ENCODE measurements at places on chromosomes 1 and 21.

DNA sequence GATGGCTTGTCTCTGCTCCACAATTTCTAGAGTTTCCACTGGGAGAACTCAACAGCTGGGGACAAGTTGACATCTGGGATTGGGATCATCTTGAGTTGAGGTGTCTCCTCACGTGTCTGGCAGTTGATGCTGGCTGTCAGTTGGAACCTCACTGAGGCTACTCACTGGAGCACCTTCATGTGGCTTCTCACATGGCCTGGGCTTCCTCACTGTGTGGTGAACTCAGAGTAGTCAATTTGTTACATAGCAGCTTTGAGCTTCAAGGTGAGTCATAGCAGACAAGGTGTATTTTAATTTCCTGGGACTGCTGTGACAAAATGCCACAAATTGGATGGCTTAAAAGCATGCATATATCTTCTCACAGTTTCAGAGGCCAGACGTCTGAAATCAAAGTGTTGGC is 44.0 kb downstream of the NTNG1 start:
- no peak for DNase-seq

DNA sequence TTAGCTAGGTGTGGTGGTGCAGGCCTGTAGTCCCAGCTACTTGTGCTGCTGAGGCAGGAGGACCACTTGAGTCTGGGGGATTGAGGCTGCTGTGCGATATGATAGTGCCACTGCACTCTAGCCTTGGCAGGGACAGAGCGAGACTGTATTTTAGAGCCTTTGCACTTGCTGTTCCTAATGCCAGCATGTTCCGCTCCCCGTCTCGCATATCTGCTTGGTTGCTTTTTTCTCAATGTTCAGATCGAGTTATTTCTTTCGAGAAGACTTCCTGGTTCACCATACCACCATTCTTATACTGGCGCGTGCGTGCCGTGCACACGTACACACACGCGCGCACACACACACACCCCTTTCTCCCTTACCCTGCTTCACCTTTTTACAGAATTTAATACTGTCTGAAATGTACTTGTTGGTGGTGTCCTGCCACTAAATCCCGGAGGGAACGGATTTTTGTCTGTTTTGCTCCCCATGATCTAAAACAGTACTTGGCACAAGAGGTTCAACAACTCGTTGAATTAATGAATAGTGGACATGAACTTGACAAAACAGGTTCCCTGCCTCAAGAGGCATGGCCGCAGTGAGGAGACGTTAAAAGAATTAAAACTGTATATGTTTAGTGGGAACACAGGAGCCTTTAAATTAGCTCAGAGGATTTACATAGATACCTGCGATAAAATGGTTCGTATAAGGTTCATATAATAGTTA is 1.1 kb upstream of the RPRD2 start:
- no peak for DNase-seq

- peak; percentile 55 for DNase-seq
Measured at GRCh38 chr1:51284487-51284954, 45.8 kb downstream of the TTC39A start.

- DNase-seq, result no peak
Measured at GRCh38 chr1:15210651-15211375, 36.2 kb upstream of the FHAD1 start.

DNA sequence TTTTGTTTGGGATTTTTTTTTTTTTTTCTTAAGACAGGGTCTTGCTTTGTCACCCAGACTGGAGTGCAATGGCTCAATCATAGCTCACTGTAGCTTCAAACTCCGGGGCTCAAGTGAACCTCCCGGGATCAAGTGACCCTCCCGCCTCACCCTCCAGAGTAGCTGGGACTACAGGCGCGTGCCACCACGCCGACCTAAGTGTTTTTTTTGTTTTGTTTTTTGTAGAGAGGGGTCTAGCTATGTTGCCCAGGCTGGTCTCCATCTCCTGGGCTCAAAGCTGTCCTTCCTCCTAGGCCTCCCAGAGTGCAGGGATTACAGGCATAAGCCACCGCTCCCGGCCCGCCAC is 776 bp downstream of the HLCS start:
- DNase-seq, result no peak

DNA sequence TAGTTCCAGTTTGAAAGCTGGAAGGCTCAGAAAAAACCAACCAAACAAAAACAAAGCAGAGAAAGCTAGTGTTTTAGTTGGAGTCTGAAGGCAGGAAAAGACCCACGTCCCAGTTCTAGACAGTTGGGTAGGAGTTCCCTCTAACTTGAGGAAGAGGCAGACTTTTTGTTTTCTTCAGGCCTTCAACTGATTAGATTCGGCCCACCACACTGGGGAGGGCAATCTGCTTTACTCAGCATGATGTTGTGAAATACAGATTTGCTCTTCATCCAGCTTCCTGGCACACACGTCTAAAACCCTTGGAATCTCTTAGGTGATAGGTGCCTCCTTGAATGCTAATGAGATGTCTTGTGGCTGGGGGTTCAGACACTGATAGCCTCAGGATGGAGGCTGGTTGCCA is 49.1 kb upstream of the CSF3R start:
- no peak for DNase-seq

GRCh38 chr1:33433509-33434362 is 2.8 kb upstream of the PHC2 start:
- DNase-seq, result peak; percentile 90

- DNase-seq, result no peak
Measured at GRCh38 chr1:206098242-206098919, 18.8 kb downstream of the AVPR1B start.

GRCh38 chr1:221074332-221074731 is 195.1 kb downstream of the HLX start:
- DNase-seq, result no peak

GRCh38 chr21:20004367-20004766 is 993.8 kb upstream of the NCAM2 start:
- DNase-seq, result no peak

DNA sequence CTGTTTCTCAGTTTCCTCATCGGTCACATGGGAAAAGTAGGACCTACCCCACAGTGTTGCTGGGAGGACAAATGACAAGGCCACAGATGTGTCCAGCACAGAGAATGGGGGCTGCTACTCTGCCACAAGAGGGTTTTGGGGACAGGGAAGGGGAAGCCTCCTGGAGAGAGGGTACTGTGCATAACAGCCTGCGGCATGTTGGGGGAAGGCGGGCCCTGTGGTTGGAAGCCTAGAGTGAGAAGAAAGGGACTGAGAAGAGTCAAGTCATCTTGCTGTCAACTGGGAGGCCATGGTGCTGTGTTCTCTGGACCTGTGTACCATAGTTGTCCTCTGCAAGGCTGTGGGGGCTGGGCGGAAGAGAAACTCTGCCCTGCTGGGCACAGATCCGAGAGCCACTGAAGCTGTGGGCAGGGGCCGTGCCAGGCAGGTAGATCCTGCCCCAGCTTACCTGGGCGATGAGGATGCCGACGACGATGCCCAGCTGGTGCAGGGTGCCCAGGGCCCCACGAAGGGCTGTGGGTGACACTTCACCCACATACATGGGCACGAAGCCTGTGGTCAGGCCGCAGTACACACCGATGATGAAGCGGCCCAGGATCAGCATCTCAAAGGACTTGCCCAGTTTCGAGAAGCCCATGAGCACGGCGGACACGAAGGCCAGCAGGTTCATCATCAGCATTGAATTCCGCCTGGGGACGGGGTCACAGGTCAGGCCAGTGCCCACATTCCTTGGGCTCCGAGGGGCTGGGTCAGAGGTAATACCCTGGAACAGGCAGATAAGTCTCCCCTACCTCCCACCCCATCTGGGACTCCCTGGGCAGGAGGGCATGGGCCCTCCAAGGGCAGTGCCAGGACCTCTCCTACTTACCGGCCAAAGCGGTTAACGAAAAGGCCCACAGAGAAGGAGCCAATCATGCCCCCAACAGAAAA is 28.2 kb downstream of the SLC2A1 start:
- DNase-seq, result no peak

DNA sequence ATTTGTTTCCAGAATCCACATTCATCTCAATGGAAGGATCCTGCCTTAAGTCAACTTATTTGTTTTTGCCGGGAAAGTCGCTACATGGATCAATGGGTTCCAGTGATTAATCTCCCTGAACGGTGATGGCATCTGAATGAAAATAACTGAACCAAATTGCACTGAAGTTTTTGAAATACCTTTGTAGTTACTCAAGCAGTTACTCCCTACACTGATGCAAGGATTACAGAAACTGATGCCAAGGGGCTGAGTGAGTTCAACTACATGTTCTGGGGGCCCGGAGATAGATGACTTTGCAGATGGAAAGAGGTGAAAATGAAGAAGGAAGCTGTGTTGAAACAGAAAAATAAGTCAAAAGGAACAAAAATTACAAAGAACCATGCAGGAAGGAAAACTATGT is 2.6 kb downstream of the GADD45A start:
- DNase-seq, result peak; percentile 77

DNA sequence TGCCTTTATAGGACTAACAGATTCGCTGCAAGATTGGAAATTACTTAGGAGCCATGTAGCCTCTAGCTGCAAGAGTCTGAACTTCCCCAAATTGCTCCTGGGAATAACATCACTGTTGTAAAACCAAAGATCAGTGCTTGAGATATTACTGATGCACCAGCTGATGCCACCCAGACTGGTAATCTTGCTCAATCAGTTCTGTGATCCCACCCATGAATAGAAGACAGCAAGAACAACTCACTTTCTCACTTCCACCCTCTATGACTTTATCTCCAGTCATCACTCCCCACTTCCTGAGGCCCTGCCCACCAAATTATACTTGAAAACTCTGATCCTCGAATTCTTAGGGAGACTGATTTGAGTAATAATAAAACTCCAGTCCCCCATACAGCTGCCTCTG is 1011.1 kb downstream of the PLA2G4A start:
- peak; percentile 1 for DNase-seq

DNA sequence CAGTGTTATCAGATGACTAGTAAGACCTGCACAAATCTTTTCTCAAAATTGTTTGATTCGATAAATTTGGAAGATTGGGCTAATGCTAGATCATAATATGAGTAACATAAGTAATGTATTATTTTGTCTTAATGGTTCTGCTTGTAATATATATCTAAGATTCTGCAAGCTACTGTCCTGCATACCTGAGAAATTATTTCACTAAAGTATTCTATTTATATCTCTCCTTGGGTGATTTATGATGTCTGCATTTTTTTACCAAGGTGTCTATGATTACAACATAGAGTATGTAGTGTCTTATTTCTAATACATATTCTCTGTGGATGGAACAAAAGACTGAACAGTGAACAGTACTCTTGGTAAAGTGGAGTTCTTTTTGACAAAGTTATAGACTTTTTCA is 166.6 kb downstream of the CLEC20A start:
- DNase-seq, result no peak

DNA sequence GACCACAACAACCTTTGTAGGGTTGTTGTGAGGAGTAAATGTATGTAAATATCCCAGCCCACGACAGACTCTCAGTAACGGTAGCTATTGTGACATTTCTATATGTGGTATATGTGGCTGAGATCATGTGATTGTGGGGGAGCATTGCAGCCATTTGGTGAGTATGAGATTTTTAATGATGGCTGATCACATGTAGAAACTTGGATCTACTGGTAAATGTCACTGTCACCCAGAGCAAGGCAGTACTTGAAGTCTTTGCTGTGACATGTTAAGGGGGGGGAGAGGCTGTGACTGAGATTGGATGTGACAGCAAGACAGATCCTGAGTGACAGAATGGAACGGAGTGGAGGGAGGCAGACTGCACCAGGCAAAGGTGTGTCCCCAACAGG is 23.9 kb upstream of the MEF2D start:
- DNase-seq, result no peak

DNA sequence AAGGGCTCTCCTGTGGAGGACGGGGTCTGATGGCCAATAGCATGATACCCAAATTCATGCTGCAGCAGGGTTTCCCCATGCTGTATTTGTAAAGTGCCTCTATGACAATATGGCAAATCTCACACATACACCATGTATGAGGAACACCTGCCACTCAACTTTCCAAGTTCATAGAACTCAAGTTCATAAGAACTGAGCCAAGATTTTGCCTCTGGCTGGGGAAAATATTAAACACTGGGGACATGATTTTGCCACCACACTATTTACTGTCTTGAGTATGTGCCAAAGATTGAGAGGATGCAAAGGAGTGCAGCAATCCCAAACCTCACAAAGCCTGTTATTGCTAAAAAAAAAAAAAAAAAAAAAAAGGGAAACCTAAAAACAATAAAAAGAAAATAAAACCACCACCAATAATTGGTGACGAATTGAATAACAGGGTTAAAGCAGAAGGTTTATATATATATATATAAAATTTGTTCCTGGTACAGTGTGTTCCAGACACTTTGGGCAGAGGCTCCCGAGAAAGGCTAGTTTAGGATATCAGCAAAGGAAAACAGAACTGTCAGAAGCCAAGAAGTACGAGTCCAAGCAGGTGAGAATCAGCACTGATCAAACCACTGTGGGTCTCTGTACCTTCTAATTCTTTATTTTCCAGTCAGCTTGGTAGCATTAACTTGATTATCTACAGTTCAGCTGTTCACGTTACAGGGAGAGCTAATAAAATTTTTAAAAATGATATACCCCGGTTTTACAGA is 24.3 kb downstream of the ZBTB21 start:
- no peak for DNase-seq

DNA sequence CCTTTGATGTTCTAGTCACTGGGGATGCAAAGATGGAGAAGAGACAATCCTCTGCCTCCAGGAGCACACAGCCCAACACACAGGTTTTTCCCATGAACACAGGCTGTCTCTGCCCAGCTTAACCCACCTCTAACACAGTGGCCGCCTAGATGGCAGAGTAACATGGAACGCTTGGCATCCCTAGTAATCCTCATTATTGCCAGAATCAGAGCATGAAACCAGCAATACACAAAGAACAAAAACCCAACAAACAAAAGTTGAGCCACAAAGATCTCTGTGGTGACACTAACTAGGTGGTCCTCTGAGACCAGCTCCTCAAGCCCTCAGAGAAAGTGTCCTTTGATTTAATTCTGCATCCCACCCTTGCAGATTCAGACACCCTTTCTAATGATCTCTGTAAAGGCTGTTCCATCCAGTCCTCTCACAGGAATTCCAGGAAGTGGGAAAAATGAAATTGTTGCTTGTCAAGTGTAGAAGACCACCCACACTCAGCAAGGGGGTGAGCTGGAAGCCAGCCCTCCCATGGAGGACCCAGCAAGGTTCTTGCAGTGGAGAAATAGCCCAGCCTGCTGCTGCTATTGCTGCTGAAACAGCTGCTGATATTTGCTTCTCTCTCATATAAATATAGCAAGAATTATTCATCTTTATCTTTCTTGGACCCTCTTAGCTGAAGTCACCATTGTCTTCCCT is 7.4 kb upstream of the ATP2B4 start:
- no peak for DNase-seq

- DNase-seq, result peak; percentile 98
Measured at GRCh38 chr1:89953131-89953626, 41.7 kb upstream of the ZNF326 start.

- DNase-seq, result no peak
Measured at GRCh38 chr1:161039546-161039945, 782 bp upstream of the TSTD1 start.

DNA sequence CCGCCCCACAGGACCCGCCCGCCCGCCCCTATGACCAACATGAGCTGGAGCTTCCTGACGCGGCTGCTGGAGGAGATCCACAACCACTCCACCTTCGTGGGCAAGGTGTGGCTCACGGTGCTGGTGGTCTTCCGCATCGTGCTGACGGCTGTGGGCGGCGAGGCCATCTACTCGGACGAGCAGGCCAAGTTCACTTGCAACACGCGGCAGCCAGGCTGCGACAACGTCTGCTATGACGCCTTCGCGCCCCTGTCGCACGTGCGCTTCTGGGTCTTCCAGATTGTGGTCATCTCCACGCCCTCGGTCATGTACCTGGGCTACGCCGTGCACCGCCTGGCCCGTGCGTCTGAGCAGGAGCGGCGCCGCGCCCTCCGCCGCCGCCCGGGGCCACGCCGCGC is 7.9 kb upstream of the IBA57 start:
- DNase-seq, result no peak
